Thoracic aorta (tissue), 2 donors: ENCODE measurements at places on chromosomes 1 and 21.
A peak's percentile ranks its signal among the peaks of the same experiment; 100 is the strongest.

- peak overlapping the region; percentile 99 for H3K4me3 ChIP-seq
- DNase-seq = no peak
- peak overlapping the region; percentile 98 for H3K27ac ChIP-seq
- peaks cover 29% of the 10 kb centered on the region for H3K4me1 ChIP-seq
- H3K36me3 ChIP-seq = no peaks in the 10 kb centered on the region
These were observed 648 bp upstream of the ADAR start for GRCh38 chr1:154608397-154609270.

GRCh38 chr1:38118976-38119375 is 72.4 kb upstream of the POU3F1 start:
- H3K4me1 ChIP-seq = peaks cover 3% of the 10 kb centered on the region
- no peak overlapping the region for H3K27ac ChIP-seq
- H3K4me3 ChIP-seq = no peak overlapping the region
- no peak for DNase-seq

DNA sequence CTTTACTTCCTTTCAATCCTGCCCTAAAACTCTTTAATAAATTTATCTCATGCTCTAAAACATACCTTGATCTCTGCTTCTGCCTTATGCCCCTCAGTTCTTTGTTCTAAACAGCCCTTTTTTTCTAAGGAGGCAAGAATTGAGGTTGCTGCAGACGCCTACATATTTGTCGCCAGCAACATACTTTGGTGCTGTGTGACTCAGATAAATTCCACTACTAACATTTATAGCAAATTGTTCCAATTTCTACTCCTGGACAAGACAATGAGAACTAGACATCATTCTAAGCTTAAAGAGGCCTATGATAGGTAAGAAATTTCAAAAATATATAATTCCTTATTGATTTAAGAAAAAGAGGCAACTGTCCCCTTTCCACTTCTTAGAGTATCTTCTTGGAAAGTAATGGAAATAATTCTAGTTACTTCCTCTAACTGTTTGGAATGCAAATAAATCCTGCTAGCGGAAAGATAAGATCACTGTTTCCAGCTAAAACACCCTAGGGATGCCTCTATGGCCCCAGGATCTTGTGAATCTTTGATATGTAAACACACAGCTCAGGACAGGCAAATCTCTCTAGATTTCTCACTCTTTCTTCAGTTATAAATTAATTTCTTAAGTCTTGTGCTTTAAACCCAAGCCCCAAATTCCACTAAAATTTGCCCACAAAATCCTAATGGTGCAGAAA is 869.1 kb downstream of the KCNT2 start:
- no peak overlapping the region for H3K4me3 ChIP-seq
- H3K27me3 ChIP-seq = no peaks in the 10 kb centered on the region
- no peaks in the 10 kb centered on the region for H3K4me1 ChIP-seq
- no peak overlapping the region for H3K27ac ChIP-seq
- H3K36me3 ChIP-seq = no peaks in the 10 kb centered on the region

GRCh38 chr1:87219626-87220025 is 109.1 kb upstream of the LMO4 start:
- H3K27ac ChIP-seq = no peak overlapping the region
- H3K27me3 ChIP-seq = no peaks in the 10 kb centered on the region
- no peak overlapping the region for H3K4me3 ChIP-seq

GRCh38 chr1:47537966-47538365 is 100.1 kb downstream of the FOXD2 start:
- no peak for DNase-seq
- H3K36me3 ChIP-seq = no peaks in the 10 kb centered on the region
- H3K4me3 ChIP-seq = no peak overlapping the region
- no peak overlapping the region for H3K27ac ChIP-seq
- H3K4me1 ChIP-seq = peaks cover 9% of the 10 kb centered on the region

GRCh38 chr1:15008783-15009729 is 144.5 kb upstream of the TMEM51 start:
- peak overlapping the region; percentile 57 for H3K27ac ChIP-seq
- no peak overlapping the region for H3K4me3 ChIP-seq
- H3K4me1 ChIP-seq = peaks cover 9% of the 10 kb centered on the region
- no peak for DNase-seq
- H3K27me3 ChIP-seq = no peaks in the 10 kb centered on the region

GRCh38 chr1:203090421-203091198 is 4.8 kb upstream of the MYOG start:
- no peaks in the 10 kb centered on the region for H3K4me1 ChIP-seq
- no peak for DNase-seq
- H3K36me3 ChIP-seq = no peaks in the 10 kb centered on the region
- H3K27ac ChIP-seq = no peak overlapping the region
- no peaks in the 10 kb centered on the region for H3K27me3 ChIP-seq
